ENCODE measurements at places on chromosomes 6 and 20.
A peak's percentile ranks its signal among the peaks of the same experiment; 100 is the strongest.

- DNase-seq, result no peak
Observed at GRCh38 chr6:52982680-52983079, 12.4 kb downstream of the GSTA4 start.

- no peak for DNase-seq
Observed at GRCh38 chr20:1975291-1975690, 18.6 kb downstream of the PDYN start.

- no peak for DNase-seq
Observed at GRCh38 chr6:136696783-136697364, 95.4 kb downstream of the MAP3K5 start.

DNA sequence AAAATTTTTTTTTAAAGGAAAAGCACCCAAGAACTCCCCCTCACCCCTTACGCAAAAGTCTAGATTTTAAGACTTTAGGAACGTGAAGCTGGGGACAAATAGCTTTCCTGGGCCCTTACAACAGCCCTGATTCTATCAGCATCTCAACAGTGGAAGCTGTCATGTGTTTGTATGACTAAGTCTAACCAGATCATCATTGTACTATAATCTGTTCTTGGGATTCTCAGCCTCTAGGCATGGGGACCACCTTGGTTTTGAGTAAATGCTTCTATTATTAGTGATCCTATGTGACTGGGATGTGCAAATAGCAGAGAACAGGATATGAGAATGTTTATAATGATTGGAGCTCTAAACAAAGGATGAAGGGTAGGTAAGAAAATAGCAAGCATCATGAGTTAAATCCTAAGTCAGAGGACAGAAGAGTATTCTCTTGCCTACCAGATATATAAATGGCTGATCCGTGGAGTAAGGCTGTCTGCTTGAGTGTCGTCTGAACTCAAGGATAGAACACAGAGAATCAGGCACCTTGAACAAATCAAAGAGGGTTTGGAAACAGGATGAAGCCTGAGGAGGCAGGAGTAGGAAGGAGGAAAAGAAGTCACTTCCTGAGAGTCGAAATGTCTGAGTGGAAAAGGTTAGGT is 105.7 kb upstream of the FAM184A start:
- DNase-seq, result no peak

DNA sequence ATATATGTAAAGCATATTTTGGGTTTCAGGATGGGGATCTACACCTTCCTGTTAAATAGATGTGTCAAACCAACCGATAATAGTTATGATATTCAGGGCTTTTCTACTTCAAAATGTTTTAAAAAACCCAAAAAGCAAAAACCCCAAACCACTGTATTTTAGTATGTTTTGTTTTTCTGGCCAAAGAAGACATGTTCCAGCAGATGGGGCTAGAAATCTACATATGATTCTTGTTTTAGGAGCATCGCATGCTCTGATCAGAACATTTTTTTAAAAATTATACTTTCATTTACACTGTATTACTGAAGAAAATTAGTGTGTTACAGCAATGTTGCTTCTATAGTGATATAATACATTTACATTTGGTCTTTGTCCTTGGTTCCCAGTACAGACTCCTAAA is 11.0 kb downstream of the RMND1 start:
- no peak for DNase-seq

DNA sequence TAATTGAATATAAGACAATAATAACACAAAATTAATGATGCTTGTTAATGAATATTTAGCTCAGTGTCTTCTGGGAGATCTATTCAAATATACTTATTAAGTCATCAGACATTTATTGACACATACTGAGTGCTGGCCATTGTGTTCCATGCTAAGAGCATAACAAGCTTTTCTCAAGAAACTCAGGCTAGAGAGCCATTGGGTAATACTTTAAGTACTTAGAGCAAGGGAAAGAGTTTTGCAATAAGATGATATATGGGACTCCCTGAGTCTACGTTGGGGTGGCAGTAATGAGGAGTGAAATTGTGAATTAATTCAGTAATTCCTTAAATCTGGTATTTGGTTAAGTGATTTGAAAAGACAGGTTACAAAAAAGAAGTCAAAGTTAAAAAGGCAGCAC is 11.1 kb downstream of the TMEM200A start:
- no peak for DNase-seq

DNA sequence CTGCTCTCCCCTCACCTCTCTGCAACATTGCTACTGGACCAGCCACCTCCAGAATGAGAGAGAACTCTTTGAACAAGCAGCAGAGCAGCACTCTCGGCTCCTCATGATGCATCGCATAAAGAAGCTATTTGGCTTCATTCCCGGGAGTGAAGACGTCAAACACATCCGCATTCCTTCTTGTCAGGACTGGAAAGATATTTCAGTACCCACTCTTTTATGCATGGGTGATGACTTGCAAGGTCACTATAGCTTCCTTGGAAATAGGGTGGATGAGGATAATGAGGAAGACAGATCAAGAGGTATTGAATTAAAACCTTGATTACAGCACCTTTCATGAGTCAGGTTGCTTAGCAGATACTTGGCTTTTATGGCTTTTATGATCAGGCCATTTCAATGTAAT is 4.3 kb downstream of the CALHM4 start:
- no peak for DNase-seq

DNA sequence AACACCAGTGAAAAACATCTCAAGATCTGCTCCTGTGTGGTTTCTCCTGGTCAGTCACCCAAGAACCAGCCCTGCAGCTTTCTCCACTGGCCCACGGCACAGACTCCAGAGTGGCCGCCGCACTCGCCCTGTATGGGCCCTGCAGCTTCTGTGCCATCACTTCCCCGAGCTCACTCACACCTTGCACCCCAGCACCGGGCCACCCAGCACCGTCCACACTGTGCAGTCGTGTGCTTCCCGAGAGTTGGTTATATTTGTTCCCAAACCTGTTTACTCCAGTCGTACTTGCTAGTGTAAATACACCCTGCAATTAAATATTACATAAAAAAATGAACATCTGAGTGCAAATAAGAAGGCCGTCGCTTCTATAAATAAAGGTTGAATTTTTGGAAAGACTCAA is 341.7 kb downstream of the CDH26 start:
- no peak for DNase-seq

GRCh38 chr20:20396794-20397193 is 28.9 kb downstream of the INSM1 start:
- DNase-seq, result no peak

- no peak for DNase-seq
Observed at GRCh38 chr20:40933758-40934157, 94.9 kb upstream of the TOP1 start.

DNA sequence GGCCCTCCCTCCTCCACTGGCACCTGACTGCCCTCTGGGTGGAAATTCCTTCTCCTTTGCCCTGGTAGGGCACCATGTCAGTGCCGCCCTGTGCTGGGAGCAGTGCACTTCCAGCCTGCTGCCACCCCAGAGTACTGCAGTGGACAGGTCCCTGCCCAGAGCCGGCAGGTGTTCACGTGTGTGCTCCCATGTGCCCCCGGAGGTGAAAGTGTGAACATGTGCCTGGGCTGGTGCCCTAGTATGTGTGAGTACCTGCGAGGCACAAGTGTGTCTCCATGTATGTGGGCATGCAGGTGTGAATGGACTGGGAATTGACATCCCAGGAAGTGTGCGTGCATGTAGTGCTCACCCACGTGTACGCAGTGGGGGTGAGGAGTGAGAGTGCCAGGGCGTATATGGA is 29.4 kb downstream of the SDCBP2 start:
- DNase-seq, result no peak

DNA sequence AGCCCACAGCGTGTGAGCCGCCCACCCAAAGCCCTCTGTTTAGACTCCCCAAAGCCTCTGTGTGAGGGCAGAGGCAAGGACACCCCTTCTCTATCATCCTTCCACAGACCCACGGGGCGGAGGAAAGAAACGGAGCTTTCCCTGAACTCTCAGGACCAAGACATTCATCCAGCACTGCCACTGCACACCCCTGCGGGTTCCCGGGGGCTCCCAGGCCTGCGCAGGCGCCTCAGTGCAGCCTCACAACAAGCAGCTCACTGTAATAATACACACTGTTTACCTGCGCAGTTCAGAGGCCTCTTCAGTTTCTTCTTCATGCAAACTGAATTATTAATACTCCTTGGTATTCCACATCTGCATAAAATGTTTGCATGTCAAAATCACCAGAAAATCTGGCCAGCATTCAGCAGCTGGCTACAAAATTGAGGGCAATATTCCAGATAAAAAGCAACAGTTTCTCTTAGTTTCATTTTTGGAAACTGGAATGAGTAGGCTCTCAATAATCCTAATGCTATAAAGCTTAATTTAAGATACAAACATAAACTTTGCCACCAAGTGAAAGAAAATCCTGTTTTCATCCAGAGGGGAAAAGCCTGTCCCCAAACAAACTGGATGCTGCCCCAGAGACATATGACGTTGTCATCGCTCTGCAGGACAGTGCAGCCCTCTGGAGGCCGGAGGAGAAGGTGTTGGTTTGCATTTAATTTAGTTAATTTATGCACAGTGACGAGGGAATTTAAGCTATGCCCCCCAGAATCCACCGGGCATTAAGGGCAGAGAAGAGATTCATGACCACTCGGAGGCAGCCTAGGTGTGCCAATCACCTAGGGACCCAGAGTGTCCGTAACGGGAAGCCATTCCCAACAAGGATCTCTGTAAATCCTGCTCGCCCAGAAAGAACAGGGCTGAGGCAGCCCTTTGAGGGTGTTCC is 45.3 kb downstream of the NINL start:
- DNase-seq, result no peak

- DNase-seq, result no peak
Observed at GRCh38 chr20:50928469-50928868, 2.8 kb downstream of the ADNP start.

- no peak for DNase-seq
Observed at GRCh38 chr20:43404878-43405277, 52.8 kb upstream of the SRSF6 start.

DNA sequence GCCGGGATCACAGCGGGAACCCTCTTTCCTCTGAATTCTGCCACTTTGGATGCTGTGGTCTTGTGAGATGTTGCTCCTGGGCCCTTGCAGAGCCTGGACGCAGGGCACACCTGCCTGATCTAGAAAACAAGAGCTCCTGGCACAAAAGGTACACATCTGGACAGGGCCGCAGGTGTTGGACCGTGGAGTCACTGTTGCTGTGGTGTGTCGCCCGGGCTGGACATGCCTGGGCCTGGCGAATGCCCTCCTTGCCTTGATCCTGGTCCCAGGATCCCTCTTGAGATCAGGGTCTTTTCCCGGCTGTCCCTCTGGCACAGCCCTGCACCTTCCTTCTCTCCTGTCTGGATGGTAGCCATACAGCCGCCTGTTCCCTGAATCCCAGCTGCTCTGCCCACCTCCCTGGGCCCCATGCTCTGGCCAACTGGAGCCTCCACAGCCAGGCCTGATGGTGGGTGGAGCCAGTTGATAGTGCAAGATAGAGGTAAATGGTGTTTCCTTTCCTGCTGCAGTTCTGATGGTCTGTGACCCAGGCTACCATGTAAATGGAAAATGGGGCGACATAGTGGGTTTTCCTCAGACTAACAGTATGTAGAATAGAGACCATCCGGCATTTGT is 5.0 kb downstream of the FOXP4 start:
- DNase-seq, result no peak

GRCh38 chr20:44196271-44196670 is 9.3 kb upstream of the JPH2 start:
- DNase-seq, result no peak

GRCh38 chr20:47586649-47587294 is 85.1 kb downstream of the NCOA3 start:
- no peak for DNase-seq

DNA sequence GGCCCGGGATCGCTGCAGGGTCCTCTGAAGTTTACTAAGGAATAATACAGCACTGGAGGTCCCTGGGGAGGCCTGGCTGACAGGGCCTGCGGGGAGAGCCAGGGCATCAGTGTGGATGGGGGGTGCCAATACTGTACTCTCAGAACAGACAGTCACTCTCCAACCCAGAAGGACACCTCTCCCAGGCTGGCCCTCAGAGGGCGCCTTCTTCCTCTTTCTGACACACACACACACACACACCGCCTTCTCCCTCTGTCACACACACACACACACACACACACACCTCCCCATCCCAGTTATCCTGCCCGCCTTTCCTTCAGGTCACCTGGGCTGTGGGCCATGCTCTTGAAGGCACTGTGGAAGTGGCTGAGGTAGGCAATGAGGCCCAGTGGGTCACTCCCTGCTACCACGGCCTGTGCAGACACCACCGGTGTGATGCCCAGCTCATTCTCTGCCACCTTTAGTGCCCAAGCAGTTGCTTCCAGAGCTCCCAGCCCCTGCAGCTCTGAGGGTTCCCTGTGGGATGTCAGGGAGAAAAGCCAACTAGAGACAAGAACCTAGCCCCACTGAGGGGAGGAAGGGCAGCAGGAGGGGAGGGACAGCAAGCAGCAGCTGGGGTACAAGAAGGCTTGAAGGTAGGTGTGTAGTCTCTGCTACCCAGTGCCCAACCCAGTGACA is 7.5 kb downstream of the SMPD2 start:
- DNase-seq, result no peak

- no peak for DNase-seq
Observed at GRCh38 chr20:44186201-44186600, 787 bp downstream of the JPH2 start.

GRCh38 chr6:138987080-138987642 is 892 bp downstream of the REPS1 start:
- peak; percentile 53 for DNase-seq

GRCh38 chr20:4047614-4048013 is 32.3 kb upstream of the RNF24 start:
- no peak for DNase-seq

GRCh38 chr6:56346958-56347357 is 99.6 kb upstream of the COL21A1 start:
- DNase-seq, result no peak

DNA sequence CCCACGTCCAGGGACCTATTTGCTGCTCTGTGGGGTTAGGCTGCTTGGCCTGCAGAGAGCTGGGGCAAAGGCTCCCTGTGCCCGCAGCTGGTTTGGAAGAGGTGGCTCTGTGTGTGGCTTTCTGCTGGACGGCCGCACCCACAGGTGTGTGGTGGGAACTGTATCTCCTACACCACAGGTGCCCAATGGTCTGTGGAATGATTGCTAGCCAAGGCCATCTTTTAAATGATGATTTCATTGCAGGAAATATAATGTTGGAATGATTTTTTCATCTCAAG is 178.4 kb downstream of the DLL1 start:
- no peak for DNase-seq

- DNase-seq, result no peak
Observed at GRCh38 chr6:41475737-41476357, 70.3 kb upstream of the FOXP4 start.
